ENCODE measurements at places on chromosomes 16 and 17.

- DNase-seq: no peak
These were observed 68.0 kb upstream of the SIAH1 start for GRCh38 chr16:48452991-48453760.

GRCh38 chr17:75763613-75764416 lies 1.2 kb downstream of the GALK1 start:
- no peak for DNase-seq

GRCh38 chr17:77527409-77527808 lies 386.6 kb downstream of the SEC14L1 start:
- DNase-seq: no peak

GRCh38 chr17:8405499-8406016 lies 7.9 kb upstream of the RNF222 start:
- no peak for DNase-seq

GRCh38 chr17:39933912-39934311 lies 6.4 kb downstream of the LRRC3C start:
- no peak for DNase-seq

GRCh38 chr16:13510425-13511151 lies 409.4 kb upstream of the ERCC4 start:
- no peak for DNase-seq

- DNase-seq: no peak
These were observed 723 bp downstream of the TMEM186 start for GRCh38 chr16:8796469-8797363.

GRCh38 chr17:77480199-77480508 lies 339.4 kb downstream of the SEC14L1 start:
- no peak for DNase-seq

GRCh38 chr17:49148171-49148570 lies 15.6 kb downstream of the B4GALNT2 start:
- DNase-seq: no peak

- DNase-seq: peak; percentile 27
These were observed 32.4 kb downstream of the DCAKD start for GRCh38 chr17:45018848-45019711.

DNA sequence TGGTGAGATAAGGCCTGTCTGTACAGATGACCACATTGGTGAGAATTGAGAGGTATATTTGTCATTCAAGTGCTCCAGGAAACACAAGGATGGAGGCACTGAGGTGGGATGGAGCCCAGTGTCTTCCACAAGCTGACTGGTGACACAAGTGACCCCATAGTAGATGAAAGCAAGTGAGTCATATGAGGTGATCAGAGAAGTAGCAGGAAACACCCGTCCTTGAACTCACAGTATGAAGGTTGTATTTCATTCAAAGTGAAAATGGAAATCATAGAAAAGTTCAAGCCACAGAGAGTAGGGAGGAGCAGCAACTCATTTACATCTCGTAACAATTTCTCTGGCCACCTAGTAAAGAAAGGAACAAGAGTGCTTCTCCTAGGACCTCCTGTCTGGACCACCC lies 609.8 kb downstream of the HS3ST4 start:
- DNase-seq: no peak

DNA sequence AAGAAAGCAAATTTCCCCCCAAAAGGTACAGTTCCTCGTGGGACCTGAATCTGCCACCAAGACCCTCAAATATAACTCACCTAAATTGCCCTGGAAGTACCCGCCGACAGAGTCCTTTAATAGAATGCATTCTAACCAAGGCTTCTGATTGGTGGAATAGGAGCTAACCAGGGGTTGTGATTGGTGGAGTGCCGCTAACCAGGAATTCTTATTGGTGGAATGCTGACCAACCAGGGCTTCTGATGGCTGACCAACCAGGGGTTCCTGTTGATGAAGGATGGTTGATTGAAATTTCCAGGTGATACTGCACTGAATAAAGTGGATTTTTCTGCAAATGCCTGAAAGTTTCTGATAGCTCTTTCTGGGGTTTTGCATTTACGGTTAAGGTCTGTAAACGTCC lies 6.5 kb downstream of the TFAP4 start:
- DNase-seq: no peak

- no peak for DNase-seq
These were observed 7.1 kb downstream of the CORO7 start for GRCh38 chr16:4409081-4409932.
